T-helper 1 cell (primary cell): ENCODE measurements at places on chromosomes 1 and 21.

DNA sequence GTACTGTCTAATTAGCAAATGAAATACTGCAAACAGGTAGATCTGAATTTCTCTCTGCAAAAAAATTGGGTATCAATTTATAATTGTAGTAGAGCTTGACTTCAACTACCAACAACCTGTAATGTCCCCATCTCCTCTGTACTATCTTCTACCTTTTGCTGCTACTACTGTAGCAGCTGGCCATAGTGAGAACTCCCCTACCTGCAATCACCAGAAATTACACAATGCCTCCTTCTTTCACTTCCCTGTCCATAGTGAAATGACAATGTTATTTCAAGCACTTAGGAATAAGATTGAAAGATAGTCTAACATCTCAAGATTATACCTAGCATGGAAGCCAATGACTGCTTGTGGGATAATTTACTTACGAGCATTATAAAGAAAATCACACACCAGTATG, 100.4 kb downstream of the ACBD6 start:
- no peak for DNase-seq

DNA sequence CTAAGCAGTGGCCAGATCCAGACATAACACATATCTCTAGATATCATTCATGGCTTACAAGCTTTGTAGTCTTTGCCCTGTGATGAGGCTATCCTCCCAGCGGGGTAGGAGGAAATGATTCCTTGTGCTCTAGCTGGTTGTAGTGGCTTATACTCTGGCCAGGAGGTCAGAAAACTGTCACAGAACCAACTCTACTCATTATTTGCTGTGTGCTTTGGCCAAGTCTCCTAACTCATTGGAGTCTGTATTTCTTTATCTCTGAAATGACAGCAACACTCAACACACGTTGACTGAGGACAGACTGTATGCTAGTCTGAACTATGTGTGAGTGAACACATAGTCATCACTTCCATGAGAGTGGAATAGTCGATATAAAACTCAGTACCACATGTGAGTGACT, 116.7 kb upstream of the F3 start:
- DNase-seq: no peak

GRCh38 chr1:231632119-231632518, 5.5 kb downstream of the DISC1 start:
- DNase-seq: no peak

DNA sequence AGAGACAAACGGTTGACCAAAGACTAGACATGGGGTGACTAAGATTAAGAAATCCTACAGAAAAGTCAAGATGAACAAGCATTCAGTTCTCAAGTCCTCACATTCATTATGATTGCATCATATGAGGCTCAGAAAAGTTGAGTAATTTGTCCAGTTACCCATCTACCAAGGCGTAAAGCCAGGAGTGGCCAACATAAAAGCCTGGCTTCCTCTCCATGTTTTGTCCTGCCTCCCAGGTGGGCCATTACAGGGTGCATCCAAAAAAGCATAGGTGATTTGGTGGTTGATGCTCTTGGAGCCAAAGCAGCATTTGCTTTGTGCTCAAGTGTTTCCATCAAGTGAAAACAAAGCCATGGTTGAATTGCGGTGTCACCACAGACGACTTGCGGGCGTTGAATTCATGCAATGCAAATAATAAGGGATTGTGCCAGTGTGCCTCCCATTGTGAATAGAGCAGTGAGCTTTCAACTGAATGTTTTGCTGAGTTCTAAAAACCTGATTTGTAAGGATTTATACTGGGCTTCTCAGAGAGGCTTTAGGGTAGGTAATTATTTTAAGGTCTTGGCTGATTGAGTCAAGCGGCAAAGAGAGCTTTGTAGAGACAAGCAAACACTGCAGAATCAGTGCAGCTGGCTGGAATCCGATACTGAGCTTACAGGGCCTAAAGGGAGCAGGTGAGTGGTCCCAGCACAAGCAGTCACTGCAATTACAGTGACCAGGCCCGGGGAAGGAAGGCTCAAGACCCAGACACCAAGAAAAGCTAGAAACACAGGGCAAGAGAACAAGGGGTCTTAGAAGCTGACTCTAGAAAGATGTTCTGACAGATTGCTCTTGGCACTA, 54.1 kb downstream of the KCNJ15 start:
- no peak for DNase-seq

- no peak for DNase-seq
These were observed 40.8 kb downstream of the KIAA1614 start for GRCh38 chr1:180953291-180954004.

GRCh38 chr1:3629561-3630160, 4.8 kb downstream of the TPRG1L start:
- no peak for DNase-seq

- DNase-seq: no peak
These were observed 778.1 kb upstream of the TMPRSS15 start for GRCh38 chr21:19181604-19182140.

- no peak for DNase-seq
These were observed 132.8 kb downstream of the PTPRC start for GRCh38 chr1:198771563-198772153.

DNA sequence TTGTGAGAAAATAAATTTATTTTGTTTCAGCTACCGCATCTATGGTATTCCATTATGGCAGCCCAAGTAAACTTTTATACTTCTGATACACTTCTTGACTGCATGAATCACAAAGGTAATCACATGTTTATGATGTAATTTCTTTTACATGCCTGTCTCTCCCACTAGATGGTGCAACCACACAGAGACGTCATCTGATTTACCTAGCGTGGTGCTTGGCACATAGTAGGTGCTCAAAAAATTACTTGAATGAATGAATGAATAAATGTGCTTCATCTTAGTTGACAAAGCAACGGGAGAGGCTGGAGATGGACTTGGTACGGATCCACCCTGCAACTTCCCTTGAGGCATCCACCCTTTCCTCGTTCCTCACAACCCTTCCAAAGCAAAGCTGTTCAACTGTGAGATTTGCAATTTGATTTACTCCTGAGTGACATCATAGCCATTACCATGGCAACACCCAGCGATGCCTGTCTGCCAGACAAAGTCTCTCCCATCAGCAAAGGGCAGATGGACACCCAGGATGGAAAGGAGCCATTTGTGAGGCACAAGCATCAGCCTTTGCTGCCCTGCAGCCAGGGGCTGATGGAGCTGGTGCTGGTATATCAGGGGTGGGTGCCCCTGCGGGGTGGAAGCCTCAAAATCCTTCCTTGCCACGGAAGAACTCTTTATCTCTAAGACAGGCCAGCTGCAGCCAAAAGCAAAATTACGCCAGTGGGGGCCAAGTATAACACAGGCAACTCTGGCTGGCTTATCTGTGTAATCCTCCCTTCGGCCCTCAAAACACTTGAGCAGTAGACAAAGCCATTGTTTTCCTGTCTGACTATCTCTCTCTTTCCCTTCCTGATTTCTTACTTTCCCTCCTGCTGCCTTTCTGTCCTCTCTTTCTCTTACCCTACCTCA, 18.9 kb upstream of the VWA5B1 start:
- DNase-seq: no peak

DNA sequence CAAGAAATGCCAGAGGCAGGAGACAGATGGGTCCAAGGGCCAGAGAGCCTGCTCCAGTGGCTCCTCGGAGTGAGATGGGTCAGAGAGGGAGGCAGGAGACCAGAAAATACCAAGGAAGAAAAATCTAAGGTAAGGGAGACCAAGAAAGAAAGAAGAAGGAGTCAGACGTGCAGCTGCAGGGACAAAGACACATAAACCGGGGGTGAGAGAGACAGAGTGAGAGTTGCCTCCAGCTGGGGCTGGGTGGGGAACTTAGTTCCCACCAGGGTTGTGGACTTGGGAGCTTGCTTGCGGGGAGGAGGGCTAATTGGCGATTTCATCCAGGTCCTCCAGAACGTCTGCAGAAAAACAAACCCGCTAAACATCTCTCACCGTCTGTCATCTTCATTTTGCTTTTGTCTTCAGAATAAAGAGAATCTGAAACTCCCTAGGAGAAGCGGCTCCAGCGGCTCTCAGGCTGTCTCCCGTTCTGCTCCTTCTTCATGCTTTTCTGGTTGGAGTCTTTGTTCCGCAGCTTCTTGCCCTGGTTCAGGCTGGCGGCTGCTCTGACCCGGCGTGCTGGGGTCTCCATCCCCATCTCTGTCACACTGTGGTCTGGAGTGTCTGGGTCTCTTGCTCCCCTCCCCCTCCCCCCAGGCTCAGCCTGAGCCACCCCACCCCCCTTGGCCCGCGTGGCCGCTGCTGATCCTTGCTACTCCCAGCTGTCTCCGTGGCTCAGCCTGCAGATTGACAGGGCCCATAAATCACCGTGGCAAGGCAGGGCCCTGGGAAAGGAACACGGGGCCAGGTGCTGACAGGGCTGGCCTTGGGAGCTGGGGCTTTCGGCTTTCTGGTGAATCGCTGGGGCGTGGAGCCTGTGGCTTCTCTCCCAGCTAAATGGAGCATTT, 66.6 kb downstream of the UBIAD1 start:
- no peak for DNase-seq

GRCh38 chr1:168466092-168466713, 77.6 kb downstream of the XCL2 start:
- DNase-seq: no peak
